ENCODE measurements at places on chromosomes 6 and 20.

DNA sequence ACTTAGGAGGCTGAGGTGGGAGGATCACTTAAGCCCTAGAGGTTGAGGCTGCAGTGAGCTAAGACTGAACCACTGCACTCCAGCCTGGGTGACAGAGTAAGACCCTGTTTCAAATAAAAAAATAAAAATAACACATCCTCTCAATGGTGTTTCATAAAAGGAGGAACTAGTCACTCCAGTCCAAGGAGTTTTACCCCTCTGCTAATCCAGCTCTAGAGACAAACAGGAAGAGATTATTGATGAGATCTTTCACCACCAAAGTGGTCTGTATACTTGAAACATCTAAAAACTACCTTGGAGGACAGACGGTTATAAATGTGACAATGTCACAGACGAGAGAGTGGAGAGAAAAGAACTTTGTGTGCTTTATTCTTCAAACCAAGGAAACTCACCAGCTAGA lies 58.2 kb downstream of the PIGU start:
- DNase-seq, result no peak

- DNase-seq, result no peak
These were observed 4.2 kb upstream of the MAVS start for GRCh38 chr20:3842348-3842930.

DNA sequence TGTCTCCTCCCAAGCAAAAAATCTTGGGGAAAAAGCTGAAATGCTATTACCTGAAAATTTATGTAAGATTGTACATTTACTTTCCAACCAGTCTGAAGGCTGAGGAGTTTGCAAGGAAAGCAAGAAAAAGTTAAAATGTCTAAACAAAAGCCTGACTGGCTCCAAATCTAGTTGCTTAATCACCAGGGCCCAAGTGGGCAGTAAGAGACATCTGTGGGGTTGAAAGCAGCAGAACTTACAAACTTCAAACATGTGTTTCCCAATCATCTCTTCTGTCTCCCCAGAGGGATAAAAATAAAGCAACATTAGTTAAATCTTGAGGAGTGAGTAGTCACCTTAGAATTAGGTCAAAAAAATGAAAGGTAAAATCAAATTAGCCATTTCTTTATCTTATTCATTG lies 98.6 kb downstream of the OGFRL1 start:
- no peak for DNase-seq

DNA sequence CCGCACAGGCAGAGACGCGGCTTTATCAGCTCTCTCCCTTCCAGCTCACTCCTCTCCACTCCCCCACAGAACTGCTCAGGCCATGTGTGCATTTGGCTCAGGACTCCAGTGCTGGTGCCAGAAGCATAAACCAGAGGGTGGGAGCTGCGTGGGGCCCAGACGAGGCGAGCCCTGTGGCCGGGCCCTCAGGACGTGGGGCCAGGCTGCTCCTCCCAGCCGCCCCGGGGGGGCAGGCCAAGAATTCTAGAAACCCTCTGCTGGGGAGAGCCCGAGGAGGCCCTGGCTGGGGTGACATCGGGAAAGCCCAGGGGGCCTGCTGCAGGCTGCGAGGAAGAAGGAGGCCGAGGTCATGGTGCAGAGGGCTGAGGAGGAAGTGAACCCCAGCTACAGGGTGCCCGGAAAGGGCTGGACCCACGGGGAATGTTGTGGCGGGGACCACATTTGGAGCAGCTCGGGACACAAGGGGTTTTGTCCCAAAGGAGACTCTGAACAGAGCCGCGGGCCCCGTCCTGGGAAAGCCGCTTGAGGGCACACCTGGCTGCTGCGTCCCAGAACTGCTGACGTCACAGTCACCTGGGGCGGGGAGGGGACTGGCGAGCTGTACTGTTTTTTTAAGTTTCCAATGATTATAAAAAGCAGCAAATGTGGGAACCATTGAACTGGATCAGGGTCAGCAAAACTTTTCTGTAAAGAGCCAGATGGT lies 107.1 kb downstream of the BANF2 start:
- DNase-seq, result no peak

- no peak for DNase-seq
These were observed 25.2 kb downstream of the ZNF341 start for GRCh38 chr20:33757046-33757445.
